ENCODE measurements at places on chromosomes 16 and 17. TPM values are rescaled to one million over a fixed set of nuclear protein-coding genes. Genes with fewer than 3 reads are reported as not detected.
A peak's percentile ranks its signal among the peaks of the same experiment; 100 is the strongest.

DNA sequence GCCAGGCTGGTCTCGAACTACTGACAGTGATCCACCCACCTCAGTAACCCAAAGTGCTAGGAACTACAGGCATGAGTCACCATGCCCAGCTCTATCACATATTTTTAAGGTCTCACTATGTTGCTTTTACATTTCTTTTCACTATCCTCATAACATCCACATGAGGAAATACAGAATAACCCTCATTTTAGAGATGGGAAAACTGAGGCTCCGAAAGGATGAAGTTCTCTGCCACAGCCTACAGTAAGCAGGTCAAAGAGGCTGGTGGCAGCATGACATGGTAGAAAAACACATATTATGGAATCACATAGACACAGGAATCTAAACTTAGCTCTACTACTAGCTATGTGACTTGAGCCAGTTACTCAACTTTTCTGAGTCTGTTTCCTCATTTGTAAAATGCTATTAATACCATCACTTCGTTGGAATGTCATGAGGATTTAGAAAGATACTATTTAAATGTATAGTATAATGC lies 32.2 kb downstream of the APPBP2 start:
- DNase-seq, result no peak

DNA sequence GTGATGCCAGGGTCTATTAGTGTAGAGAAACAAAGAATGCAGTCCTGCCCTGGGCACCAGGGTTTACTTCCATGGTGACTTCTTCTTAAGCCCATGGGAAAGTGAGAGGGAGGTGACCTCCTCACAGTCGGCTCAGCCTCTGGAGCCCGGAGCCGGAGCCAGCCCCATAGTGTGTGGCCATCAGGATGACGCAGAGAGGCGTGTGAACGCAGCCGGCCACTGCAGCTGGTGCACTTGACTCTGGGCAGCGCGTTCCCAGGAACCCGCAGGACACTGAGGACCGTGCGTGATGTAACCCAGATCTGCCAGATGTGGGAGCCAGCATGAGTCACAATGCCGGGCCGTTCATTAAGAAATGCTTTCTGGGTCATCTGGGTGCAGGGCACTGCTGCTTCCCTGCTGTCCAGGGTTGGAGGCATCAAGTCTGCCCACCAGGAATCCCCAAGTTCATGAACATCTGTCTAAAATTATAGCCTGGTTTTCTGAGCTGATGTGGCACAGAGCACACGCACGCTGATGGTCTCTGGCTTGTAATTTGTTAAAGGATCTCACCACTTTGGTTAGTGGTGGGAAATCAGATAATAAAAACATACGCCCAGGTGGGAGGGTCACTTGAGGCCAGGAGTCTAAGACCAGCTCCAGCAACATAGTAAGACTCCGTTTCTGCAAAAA lies 114.1 kb downstream of the PITPNC1 start:
- peak; percentile 18 for DNase-seq

DNA sequence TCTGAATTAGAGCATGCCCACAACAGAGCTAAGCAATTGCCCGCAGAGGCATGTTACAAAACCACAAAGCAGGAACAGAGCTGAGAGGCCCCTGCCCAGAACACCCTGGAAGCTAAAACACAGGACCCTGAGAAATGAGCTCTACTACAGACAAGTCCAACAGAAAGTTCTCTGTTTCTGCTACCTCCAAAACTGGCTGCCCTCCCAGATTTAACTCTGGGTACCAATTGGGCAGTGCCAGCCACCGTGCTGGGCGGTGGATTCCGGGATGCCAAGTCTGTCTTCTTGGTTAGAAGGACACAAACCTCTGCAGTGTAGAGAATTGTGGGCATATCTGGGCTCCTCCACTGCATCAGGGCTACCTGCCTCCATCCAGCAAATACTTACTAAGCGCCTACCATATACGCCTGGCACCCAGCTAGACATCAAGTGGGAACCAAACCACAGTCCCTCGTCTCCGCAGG lies 1.0 kb downstream of the CMTM4 start:
- DNase-seq, result no peak

- no peak for DNase-seq
Measured at GRCh38 chr17:13230350-13231264, 212.8 kb upstream of the ELAC2 start.

DNA sequence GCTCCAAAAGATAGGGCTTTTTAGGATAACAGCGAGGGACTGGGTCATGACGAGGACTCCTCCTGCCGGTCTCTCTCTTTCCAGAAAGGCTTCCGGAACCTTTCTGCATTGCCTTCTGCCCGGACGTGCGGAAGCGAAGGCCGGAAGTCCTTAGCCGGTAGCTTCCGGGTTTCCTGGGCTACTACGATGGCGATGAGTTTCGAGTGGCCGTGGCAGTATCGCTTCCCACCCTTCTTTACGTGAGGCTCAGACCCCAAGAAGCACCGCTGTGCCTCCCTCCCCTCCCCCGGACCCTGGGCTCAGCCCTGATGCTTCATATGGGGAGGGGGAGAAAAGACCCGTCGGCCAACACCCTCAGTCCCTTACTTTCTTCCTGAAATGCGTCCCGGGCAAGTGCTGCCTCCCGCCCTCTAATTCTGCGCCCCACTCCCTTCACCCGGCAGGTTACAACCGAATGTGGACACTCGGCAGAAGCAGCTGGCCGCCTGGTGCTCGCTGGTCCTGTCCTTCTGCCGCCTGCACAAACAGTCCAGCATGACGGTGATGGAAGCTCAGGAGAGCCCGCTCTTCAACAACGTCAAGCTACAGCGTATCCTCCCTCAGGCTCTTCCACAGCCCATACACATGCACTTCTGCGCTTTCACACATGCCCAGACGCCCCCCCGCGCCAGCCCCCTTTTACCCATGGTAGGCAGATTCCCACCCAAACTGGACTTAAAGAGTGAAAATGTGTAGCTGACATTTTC lies at the start of gene VPS25:
TSS of gene VPS25 (plus strand) at position 160 of the 746 bp plus-strand sequence. CDS start at position 187, 27 bp downstream.
- peak; percentile 75 for DNase-seq

DNA sequence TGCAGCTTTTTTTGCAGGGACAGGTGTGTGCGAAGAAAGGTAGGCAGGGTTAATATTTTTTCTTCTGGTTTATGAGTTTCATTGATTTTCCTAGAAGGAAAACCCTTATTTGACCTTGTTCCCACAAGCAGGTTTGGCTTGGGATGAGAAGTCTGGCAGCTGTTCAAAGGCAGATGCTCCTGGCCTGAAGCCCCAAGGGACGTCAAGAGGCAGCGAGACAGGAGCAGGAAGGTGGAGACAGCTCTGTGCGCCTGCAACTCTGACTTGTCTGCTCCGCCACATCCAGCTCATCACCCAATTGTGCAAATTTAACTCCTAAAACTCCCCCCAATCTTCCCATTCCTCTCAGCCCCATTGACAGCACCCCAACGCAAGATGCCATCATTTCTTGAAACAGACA lies 136.8 kb upstream of the XYLT1 start:
- DNase-seq, result no peak

DNA sequence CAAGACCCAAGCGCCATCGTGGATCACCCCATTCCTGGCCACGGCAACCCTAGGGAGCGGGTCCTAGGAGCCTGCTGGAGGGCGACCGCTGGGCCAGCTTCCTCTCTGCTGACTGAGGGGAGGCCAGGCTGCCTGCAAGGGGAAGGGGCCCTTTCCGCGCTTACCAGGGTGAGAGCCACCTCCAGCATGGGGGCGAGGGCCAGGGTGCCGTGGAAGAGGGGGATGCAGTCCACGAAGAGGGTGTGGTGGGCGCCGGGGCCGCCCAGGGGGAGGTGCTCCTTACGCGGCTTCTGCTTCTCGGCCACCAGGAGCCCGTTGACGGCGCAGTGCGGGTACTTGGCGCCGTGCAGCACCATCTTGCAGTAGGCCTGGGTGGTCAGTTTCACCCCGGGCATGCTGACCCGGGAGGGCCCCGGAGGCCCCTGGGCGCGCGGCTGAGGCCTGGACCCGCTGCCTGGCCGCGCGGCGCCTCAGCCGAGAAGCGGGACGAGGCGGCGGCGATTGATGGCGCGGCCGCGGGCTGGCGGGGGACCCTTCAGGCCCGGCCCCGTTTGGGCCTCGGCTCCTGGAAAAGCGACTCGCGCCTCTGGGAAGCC lies 345 bp downstream of the EMC8 start:
- DNase-seq, result peak; percentile 22

- no peak for DNase-seq
Measured at GRCh38 chr16:47392081-47392480, 68.8 kb downstream of the ITFG1 start.

DNA sequence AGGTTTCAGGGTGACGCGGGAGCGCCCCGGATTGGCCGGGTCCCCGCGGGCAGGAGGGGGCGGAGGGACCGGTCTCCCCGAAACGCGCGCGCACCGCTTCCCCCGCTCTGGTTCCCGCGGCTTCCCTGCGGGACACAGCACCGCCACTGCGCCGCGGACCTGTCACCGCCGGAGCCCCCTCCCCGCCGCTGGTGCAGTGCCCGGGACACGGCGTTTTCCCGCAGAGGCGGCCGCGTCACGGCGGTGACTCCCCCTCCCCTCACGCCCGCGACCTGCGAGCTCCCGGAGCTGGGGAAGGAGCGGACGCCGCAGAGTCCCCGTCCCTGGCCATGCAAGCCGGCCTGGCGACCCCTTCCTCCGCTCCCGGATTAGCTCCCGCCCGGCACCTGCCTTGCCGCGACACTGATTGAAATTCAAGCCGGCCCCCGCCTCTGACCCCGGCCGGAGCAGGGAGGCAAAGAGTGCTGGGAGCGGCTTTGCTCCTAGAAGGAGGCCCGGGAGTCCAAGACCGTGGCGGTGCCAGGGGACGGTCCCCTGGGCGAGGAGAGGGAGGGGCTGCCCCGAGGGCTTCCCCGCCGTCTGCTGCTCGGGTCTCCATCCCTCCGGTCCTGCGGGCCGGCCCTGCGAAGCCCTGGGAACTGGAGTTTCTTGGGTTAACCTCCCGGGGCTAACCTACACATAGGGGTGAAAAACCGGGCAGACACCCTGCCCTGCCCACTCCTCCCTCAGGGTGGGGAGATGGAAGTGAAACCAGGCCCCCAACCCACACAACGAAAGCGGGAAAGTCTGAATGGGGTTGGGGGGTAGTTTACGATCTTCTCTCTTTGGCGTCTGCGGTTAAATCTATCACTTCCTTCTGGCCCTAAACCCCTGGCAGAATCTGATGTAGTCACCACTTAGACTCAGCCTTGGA lies 1.0 kb downstream of the RHBDL3 start:
- peak; percentile 41 for DNase-seq

DNA sequence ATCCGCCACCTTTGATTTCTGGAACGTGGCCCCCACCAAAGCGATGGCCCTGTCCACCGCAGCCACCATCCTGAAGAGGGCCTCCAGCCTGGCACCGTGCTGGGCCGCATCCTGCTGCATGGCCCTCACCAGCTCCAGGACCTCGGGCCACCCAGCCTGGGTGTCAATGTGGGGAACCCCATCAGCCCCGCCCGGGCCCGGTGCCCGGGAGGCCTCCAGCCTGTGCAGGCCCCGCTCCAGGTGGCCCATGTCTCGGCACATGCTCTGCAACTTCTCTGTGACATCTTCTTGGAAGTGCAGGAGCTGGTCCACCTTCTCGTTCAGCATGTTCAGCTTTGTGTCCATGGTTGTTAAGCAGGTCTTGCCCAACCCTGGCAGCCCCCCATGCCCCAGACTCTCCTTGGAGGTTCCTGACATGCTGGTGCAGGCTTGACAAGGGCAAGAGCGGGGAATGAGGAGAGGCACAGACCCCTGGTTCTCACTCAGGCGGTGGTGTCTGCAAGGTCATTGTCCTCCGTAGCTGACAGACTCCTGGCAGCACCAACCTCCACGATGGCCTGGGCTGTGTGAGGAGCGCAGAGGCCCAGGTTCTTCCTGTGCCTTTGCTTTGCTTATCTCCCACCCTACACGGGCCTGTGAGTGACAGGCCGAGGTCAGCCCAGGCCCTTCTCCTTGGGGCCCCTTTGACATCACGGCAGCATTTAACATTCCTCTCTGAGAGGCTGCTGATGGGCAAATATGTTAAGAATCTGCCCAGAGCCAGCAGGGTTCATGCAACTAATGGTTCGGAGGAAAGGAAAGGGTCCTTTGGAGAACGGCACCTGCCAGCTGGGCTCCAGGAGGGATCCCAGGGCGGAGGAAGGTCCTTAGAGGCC lies at the start of gene MYLK3:
TSS of gene MYLK3 (minus strand) at position 568 of the 875 bp plus-strand sequence. CDS start at position 417, 151 bp downstream.
- no peak for DNase-seq

DNA sequence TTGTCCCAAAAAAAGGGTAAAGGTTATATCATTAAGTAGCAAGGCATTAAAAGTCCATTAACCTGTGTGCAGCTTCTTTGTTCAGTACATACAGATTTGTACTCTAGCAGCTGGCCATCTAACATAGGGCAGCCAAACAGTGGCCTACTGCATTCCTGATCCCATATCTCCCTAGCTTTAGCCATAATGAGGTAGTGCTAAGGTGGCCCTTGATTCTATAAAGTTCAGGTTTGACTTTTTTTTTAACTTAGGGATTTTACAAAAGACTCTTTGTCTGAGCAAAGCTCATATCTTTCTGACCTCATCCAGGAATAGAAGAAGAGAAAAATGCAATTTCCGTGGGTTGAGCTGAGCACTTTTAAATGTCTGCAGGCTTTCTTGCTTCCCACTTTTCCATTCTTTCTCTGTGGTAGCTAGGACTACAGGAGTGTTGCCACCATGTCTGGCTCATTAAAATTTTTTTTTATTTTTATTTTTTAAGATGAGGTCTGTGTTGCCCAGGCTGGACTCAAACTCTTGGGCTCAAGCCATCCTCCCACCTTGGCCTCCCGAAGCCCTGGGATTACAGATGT lies 19.5 kb upstream of the CDC6 start:
- DNase-seq, result no peak

DNA sequence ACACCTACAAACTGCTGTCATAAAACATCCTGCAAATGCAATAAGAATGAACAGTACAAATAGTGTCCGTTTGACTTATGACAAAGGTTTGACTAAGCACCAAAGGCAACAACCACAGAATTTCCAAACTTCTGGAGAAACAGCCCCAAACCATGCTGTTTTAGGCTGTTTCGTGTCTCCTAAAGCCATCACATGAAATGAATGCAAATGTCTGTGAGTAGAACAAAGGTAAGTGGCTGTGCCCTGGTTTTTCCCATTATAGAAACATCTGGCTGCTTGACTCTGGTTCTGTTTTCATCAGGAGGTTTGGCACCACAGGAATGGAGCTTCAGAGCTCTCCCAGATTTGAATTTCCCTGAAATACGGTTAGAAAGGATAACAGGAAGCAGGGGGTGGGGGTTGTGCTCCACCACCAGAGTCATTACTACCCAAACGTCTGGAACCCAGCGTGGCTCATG lies 4.6 kb upstream of the EMP2 start:
- no peak for DNase-seq

TMEM98 gene
- 133 TPM for total RNA-seq

PPP1R1B gene
- total RNA-seq, result not detected

MILR1 gene
- total RNA-seq, result not detected

MT2A gene
- 13.8 TPM for total RNA-seq

SLX4 gene
- total RNA-seq, result 17.2 TPM

HAS3 gene
- total RNA-seq, result 4.2 TPM
